ENCODE measurements at places on chromosomes 2 and 18.

- DNase-seq = peak; percentile 90
Observed at GRCh38 chr2:9897331-9897737, 54.1 kb downstream of the TAF1B start.

GRCh38 chr2:190781604-190782198 is 98.9 kb upstream of the GLS start:
- peak; percentile 71 for DNase-seq

DNA sequence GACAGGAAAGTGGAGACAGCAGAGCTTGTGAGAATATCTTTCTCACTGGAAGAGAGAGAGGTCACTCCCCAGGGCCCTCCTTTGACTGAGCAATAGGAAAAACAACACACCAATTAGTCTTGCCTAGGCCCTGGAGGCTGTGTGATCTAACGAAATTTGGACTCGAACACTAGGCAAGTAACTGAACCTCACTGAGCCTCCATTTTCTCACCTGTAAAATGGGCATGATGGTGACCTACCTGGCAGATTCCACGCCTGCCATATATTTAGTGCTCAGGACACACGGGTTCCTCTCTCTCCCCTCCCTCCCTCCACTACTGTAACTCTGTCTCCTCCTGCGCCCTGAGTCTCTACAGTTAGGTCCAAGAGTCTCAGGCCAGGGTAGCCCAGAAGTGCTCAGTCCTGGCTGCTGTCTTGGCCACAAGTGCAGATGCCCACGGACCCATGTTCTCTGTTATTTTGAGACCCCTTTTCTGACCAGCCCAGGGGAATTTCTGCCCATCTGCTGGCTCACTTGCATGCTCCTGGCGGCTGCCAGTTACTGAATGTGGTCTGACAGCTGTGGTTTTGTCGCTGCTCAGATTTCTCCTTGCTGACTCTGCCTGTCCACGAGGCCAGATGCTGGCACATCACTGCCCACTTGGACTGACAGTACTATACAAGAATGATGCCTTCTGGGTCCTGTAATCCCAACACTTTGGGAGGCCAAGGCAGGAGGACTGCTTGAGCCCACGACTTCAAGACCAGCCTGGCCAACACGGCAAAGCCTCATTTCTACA is 9.6 kb upstream of the GIGYF2 start:
- DNase-seq = no peak

DNA sequence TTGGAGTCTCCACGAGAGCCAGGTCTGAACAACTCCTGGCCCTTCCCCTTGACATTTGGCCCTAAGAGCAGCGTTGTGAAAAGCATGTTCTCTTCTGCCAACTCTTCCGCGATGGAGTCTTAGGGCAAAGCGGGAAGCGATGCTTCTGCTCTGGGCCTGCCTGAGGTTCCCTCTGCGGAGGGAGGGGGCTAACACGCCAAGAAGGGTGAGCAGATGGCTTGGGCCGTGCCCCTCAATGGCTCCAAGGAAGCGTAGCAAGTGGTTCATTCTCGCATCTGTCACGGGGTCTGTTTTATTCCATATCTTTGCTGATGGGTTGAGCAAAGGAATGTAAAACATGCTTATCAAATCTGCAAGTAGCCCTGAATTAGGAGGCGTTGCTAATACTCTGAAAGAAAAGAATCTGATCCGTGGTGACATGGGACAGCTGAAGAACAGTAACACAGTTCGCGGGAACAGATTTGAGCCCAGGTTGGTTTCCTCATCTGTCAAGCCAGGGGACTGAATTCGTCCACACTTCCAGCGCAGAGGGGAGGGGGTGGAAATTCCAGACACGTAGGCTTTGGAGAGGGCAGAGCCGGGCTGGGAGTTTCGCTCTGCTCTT is 38.0 kb downstream of the DNMT3A start:
- no peak for DNase-seq

DNA sequence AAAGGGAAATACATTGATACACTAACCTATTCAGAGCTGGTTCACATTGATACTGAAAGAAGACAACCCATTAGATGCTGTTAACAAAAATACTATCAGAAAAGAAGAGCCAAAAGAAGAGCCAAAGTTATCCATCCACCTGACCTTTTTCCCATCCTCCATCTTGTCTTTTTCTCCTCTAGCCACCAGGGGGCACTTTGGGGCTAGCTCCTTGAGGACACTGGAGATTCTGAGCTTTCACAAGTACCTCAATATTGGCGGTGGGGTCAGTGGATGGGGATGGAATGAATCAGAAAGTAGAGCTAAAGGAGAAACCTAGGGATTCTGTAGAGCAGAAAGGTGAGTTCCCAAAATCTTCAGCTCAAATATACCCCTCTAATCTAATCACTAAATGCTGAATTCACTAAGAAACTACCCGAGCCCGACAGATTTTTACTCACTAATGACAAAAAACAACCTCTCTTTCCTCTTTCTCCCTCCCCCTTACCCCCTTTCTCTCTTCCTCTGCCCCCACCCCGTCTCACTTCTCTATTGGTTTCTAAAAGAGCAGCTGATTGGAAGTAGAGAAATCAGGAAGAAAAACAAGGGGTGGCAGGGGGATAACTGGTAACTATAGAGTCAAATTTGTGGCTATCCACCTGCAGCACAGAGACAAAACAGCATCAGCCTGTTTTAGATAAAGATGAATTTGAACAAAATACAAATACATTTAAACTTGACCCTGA is 203.3 kb downstream of the TCF4 start:
- peak; percentile 37 for DNase-seq

DNA sequence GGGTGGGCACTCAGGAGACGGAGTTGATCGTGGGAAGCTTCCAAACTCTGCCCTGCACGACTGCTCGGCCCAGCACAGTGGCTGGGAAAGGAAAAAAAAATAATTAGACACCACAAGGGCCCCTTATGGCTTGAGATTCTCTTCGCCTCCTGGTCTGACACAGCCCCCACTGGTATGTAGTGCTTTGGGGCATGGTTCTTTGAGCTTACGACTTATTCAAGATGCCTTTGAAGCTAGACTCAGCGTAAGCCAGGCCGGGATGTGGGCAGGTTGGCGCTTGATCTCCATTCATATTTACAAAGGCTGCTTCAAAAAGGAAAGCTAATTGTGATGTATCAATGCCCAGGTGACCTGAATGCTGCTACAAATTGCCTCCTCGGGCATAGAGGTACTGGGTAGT is 50.5 kb downstream of the CXCR4 start:
- no peak for DNase-seq

DNA sequence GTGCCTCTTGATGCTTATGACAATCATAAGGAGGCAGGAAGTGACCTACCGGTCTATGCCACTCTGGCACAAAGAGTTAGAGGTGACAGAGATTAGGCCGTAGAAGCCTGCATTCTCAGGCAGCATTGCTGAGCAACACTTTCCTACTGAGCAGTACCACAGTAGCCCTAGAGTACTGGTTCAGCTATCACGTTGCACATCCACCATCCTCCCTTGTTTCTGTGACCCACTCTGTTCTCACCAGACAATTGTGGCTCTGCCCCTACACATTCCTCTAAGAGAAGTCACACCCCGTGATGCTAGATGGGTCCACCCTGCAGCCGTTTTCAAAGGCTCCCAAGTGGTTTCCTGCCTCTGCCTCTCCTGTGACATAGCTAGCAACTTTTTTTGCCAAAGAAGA is 22.6 kb upstream of the SUCLG1 start:
- DNase-seq = no peak

- no peak for DNase-seq
Observed at GRCh38 chr2:197453914-197454398, 604 bp downstream of the COQ10B start.

- DNase-seq = peak; percentile 59
Observed at GRCh38 chr2:18149660-18150246, 271.3 kb downstream of the KCNS3 start.

DNA sequence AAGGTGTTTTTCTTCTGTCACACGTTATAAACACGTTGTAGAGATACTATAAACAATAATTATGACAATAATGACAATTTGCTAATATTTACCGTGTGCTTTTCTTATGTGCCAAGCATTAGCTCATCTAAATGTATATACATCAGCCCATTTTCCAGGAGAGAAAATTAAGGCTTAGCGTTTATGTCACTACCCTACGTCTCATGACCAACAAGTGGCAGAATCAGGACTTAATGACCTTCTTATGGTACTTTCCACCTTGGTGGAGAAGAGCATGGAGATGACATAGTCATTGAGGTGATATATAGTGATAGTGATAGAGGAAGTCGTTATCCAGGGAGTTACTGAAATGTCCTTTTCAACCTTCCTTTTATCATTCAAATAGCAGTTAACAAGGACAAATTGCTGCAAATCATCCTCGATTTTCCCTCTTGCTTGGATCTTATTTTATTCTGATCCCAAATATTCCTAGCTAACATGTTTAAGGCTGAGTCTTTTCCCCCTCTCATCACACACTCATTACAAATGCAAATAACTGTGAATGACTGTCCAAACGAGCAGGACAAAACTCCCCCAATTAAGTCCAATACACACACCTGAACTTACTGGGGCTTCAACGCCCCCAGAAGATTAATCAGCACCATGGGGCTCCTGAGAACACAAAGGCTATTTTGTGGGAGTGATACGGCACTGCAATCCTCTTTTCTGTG is 27.3 kb downstream of the SPRED2 start:
- DNase-seq = no peak

GRCh38 chr2:181643151-181643550 is 13.8 kb downstream of the CERKL start:
- DNase-seq = no peak

DNA sequence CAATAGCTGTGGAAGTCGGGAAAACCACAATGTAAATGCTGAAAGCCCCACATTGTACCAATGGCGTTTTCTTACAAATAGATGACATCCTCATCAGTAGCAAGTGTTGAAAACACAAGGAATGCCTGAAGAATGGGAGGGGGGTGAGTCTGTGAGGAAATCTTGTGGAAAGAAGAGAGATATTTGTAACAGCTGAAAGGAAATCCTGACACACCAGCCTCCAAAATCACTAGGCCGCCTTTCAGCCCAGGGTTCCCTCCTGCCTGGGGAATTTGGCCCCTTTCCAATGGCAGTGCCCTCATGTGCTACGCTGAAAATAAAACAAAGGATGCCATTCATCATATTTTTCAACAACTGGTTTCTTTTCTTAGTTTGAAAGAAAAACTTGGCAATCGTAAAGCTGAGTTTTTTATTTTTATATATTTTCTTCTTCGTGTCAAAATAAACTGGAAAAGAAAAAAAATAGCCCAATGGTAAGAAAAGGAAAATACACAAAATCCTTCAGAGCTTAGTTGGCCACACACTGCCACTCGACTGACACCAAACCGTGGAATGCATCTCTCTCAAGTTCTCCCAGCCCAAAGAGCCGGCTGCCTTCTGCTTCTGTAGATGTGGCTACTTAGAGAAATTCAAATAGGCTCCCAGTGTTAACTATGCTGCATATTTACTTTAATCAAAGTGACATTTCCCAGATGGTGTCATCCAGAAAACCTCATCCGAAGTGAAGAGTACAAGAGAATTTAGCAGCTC is 52.0 kb downstream of the FTCDNL1 start:
- DNase-seq = no peak

- DNase-seq = no peak
Observed at GRCh38 chr18:44541781-44542180, 138.9 kb upstream of the SETBP1 start.

DNA sequence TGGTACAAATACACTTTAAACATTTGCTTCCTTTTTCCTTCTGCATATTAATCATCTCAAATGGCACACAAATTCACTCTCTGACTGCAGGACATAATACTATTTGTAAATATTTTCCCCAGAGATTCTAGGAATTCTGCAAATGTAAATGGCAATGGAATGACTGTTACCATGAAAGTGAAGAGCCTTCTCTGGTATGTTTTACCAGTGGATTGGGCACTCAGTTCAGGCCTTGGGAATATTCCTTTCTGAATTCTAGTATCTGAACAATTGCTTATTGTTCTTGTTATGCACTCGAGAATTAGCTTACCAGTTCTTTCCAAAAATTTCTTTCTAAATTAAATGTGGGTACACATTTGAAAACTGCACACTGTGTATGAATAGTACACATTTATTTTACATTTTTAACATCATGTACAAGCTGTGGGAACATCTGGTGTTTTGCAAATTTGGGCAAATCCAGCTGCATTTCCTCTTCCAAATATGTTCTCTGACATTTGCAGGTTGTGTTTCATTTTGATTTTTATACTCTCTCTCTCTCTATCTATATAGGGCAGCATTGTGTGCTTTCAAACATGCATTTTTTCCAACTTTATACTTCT is 289.1 kb downstream of the NBAS start:
- no peak for DNase-seq

DNA sequence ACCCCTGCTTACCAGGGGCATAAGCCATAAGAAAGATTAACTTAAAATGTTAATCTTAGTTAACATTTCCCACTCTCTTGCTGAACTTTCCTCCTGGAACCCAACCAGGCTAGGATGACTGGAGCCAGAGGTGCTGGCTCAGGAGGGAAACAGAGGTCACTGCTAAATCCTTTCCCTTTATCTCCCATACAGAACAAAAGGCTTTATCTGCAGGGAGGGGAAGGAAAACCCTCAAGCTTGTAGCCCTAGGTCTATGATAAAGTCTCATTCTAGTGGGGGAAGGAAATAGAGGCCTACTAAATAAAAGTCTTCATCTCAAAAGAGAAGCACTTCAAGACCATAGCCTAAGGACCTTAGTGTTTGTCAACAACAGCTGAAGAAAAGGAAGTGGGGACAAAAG is 18.6 kb downstream of the HIBCH start:
- DNase-seq = no peak

DNA sequence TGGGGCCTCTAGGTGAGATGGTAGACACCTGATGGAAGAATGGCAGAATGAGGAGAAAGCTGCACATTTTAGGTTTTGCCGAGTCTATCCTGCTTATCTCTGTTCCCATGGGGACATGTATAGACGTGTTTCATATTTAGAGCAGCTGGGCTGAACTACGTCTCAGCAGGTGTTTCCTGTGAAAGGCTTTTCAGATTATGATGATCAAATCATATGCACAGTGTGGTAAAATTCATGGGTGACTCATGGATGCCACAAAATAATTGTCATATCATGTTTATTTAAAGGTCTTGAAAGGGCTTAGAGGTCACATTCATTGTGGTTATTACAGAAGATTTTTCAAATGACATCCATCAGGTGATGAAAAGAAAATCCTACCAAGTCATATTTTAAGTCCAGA is 90.5 kb downstream of the ICOS start:
- DNase-seq = no peak

- no peak for DNase-seq
Observed at GRCh38 chr2:127893494-127893893, 7.7 kb upstream of the AMMECR1L start.

DNA sequence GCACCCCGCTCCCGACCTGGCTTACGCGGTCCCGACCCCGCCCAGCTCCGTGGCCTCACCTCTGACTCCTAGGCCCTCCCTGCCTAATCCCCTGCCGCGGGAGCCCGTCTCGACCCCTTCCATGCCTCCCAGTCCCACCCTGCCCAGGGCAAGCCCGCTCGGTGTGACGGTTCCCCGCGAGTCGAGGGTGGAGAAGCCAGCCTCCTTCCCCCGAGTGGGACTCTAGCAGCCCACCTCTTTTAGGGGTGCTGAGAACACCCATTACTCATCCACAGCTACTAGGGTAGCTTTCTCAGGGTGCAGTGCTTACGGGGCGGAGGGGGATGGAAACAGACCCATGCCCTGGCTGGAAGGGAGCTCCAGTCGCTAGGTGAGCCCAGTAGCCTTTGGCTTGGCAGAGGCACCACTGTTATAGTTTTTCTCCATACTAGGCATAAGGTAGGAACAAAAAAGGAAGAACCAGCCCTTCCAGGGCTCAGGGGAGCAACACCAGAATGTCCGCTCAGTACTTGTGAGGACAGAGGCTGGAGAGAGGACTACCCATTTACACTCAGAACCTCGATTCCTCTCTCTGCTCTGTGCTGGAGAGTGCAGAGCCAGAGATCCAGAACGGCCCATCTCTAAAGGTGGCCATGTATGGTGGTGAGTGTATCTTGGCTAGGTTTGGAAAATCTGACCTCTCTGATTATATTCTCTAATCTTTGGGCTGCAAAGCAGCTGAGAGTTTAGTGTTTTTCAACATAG is 606 bp downstream of the AGBL5 start:
- no peak for DNase-seq

All from suppressor macrophage (primary cell).